ENCODE measurements at places on chromosomes 12 and 14.
A peak's percentile ranks its signal among the peaks of the same experiment; 100 is the strongest.

DNA sequence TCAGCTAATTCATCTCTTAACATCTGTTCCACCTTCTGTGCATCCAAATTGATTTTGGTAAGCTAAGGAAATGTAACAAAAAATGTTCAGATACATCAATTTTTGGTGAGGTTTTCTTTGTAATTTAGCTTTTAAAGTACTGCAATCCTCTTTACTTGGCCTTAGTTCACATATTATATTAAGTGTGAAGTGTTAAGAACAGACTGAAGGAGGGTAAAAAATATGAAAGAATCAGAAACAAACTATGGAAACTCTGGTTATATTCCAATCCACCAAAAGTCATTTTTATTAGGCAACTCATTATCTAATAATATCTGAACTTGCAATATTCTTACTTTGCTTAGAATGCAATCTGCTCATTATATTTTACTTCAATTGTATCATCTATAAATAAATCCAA, 49.1 kb downstream of the CEP290 start:
- no peak for DNase-seq

DNA sequence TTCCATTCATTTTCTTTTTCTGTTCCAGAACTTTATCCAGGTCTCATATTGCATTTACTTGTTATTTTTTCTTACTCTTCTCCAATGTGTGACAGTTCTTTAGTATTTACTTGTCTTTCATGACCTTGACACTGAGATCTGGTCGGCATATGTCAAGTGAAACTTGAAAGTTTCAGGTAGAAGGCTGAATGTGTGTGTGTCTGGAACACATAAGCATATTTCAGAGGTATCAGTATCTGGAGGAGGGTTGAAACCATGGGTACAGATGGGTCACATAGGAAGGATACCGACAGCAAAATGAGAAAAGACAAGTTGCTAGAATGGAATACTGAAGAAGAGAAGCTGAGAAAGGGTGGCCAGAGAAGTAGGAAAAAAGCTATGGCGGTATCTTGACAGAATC, 22.5 kb upstream of the PTGDR start:
- DNase-seq: no peak

GRCh38 chr12:13603953-13604352, 377.4 kb downstream of the GRIN2B start:
- no peak for DNase-seq

GRCh38 chr14:39267608-39268005, 33.9 kb downstream of the MIA2 start:
- no peak for DNase-seq

DNA sequence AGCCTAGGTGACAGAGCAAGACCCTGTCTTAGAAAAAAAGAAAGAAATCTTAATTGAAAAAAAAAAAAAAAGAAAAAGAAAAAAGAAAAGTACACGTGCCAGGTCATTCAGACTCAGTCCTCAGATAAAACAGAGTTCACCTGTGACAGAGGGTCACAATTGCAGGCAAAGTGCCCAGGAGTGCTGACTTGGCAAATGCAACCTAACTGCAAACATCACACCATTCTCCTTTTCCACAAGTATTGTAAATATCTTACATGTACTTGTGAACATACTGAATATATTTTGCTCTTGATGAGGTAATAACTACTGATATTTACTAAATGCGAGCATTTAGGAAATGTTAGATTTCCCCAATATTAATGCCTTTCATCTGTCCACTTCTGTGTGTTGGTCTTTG, 9.0 kb upstream of the COL2A1 start:
- DNase-seq: no peak

DNA sequence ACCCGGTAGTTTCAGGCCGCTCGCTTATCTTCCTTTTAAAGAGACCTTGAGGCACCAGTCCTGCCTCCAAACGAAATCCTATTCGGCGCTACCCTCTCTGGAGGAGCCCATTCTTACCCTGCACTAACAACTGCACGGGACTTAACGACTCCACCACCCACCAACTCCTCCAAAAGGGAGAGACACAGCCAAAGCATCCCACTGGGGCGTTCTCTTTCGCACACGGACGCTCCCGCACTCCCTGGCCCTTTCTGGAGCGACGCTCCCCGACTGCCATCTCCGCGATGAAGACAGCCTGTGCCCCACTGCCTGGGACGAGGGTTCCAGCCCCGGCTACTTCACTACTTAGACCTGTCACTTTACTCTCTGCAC, 650 bp downstream of the GALC start:
- DNase-seq: no peak

- no peak for DNase-seq
Observed at GRCh38 chr14:102264355-102264754, 40.6 kb downstream of the MOK start.

- DNase-seq: no peak
Observed at GRCh38 chr12:108712925-108713203, 18.5 kb downstream of the CORO1C start.

DNA sequence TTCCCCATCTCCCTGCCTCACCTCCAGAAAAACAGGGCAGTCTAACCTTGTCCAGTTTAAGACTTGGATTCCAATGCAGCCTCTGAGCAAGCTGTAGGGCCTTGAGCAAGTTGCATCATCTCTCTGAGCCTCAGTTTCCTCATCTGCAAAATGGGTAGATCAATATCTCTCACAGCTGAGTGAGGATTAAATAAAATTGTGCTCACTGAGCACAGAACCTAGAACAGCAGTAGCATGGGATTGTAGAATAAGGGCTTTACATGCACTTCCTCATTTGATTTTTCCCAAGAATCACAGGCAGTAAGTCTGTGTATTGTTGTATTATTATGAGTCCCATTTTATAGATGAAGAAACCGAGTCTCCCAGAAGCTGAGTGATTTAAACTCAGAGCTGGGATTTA, 2.0 kb downstream of the DTX1 start:
- DNase-seq: no peak

GRCh38 chr12:24201258-24201970, 251.9 kb upstream of the SOX5 start:
- DNase-seq: no peak

GRCh38 chr12:30120522-30120921, 336.8 kb upstream of the TMTC1 start:
- no peak for DNase-seq

GRCh38 chr14:57560681-57561080, 67.0 kb upstream of the CCDC198 start:
- DNase-seq: no peak

GRCh38 chr12:128387811-128388422, 120.9 kb downstream of the TMEM132C start:
- peak; percentile 87 for DNase-seq

GRCh38 chr12:62865937-62866336, 69.0 kb downstream of the PPM1H start:
- DNase-seq: peak; percentile 65

DNA sequence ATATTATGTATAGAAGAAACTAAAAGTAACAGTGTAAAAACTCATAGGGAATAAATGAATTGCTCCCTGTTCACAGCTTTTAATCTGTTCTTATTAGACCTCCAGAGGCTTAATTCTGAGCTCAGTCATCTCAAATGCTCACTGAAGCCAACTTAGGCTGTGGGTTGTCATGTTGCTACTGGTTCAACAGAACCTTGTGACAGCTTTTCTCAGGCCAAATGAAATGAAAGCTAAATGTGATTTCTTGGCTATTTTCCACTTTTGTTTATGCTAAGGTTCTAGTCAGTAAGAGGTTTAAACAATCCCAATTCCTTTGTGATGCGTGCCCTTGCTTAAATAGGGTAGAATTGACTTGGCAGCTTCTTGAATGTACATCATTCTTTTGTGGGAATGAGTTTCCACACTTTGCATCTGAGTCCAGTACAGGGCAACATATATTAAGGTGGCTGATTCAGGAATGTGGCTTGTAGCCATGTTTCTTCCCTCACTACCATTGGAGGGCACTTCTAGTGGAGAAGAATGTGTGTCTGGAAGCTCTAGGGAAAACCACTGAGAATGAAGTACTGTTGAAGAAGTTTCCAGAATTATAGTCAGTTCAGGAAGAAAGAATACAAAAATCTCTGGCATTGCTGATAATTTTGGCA, 156.4 kb downstream of the NEDD1 start:
- no peak for DNase-seq

DNA sequence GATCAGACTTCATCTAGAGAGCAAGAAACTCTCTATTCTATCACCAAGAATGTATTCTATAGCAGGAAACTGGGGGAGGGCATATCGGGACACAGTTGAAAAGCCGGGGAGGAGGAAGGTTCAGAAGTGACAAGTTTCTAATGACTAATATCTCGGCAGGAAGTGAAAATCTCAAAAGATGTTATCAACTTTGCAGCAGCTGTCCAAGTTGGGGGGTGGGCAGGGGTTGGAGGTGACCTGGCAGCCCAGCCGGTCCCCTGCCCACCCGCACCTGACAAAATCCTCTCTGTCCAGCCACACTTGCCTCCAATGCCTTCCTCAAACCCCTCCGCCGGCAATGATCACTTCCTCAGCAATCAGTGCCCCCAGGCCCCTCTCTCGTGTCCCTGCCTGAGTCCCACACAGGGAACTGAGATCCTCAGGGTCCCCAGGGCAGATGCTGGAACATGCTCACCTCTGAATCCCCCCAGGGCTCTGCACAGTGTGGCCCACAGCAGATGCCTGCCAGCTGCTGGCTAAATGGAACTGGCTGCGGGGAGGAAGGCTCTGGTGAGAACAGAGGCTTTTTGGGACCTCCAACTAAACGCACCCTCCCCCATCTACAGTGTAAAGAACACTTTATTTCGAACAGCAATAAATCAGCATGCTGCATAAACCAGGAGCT, 43.9 kb downstream of the CCDC88C start:
- DNase-seq: no peak

DNA sequence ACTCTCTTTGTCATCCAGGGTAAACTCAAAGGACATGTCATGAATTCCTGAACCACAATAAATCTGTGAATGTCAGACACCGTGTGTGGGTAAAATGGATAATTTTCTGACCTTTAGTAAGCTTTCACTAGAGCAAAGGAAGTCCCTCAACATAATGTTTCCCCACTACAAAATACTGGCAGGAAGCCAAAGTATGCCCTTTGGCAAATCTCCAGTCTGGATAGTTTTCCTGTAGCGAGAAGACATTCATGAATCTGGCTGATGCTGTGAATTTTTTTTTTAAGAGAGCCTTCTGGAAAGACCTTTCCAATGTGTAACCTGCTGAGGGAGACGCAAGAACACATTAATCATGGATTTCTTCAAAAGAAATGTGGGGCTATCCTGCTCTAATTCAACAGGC, 389.6 kb upstream of the DDHD1 start:
- no peak for DNase-seq

GRCh38 chr12:107921062-107921461, 146.6 kb downstream of the ASCL4 start:
- no peak for DNase-seq

- peak; percentile 63 for DNase-seq
Observed at GRCh38 chr14:104436047-104436591, 143.4 kb upstream of the C14orf180 start.

DNA sequence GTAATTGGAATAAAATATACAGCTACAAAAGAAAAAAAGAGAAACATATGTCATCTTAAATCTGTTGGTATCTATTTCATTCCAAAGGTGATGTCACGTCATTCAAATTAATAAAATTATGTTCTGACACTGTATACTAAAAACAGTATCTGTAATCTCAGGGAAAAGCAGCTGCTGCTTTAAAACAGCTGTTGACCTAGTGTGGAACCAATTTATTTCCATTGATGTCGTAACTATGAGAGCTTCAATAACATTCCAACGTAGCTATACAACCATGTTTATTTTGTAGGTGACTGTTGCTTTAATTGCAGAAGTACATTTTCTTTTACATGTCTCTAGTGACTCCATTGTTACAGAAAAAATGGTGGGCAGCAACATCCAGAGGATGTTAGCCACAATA, 571.7 kb downstream of the RPS29 start:
- DNase-seq: no peak

DNA sequence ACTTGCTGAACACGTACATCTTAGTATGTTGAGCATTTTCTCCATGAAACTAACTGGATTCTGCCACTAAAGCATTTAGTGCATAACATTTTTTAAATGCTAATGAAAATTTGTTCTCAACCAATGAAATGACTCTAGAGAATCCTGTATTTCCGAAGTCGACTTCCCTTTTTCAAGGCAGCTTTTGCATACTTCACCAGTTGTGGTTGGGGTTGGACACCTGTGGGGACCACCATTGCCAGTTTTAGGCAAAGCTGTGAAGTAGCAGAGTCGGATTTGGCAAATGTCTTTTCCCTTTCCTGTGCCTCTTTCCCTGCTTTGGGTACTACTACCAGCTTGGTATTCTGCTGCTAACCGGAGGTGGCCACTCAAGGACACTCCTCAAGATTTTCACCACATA, 349.2 kb downstream of the BCAT1 start:
- no peak for DNase-seq

DNA sequence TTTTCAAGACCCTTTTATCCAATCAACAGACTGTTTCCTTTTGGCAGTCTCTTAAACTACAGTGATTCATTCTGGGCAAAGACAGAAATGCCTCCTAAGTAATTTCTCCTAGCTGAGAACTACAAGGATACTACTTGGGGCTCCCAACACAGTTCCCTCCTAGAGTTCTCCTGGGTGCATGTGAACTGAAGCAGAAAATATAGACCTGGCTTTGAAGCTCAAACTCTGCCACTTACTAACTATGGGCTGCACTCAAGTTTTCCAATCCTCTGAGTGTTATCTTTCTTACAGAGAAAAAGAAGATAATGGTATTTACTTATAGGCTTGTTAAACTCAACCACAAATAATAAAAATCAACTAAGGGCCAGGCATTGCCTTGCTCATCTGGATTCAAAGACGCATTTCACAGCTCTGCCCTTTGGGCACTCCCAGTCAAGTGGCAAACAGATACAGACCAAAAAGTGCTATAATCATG, 97.6 kb downstream of the EFCAB11 start:
- no peak for DNase-seq

GRCh38 chr14:21910260-21910659, 236.6 kb upstream of the OR4E1 start:
- DNase-seq: no peak

GRCh38 chr14:22266142-22266442, 322.9 kb downstream of the DAD1 start:
- DNase-seq: no peak

DNA sequence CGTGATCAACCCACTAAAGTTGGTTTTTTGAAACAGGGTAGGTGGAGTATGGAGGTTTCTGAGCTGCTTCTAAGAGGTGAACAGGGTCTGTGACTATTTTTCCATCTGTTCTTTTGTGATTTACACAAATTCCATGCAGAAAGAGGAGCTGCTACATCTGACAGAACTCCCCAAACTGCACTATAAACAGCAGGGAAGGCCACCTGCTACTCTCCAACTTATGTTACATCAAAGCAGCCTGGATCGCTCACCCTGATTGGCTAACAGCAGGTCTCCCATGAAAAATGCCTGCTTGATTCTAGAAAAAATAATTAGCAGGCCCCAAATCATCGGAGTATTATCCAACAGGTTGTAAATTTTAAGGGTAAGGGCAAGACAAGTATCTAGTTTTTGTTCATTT, 282.9 kb upstream of the FLRT2 start:
- no peak for DNase-seq

DNA sequence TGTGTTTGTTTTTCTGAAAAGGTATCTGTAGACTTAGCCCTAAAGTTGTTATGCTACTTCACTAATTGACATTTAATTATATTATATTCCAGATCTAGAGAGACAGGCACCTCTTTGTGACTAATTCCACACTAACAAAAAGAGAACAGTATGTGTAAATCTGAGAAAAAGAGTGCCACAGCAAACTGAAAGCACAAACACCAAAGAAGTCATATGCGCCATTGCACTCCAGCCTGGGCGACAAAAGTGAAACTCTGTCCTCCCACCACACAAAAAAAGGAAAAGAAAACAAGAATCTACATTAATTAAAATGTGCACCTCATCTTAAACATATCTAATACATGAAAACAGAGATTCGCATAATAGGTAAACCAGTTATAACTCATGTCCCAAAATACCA, 4.4 kb upstream of the CSRNP2 start:
- DNase-seq: no peak

All from ecto neural progenitor cell (in vitro differentiated cells).